HTR-8/SVneo (cell line): ENCODE measurements at places on chromosomes 6 and 20.

DNA sequence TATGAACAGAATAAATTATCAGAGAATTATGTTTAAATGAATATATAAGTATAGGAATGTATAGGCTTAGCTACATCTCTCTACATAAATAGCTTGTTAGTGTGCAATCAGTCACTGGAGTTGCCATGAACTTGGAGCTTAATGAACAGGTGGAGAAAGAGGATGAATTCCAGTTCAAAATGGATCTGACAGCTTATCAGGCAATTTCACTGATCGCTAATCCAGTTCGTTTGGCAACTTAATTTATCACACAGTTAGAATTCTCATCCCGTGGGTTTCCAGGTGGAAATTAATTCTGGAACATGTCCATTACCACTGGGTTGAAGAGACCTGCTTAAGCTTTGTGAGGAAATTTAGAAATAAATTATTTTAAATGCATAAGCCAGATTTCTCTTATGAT lies 118.1 kb downstream of the MACROD2 start:
- no peak for DNase-seq

- DNase-seq = no peak
Observed at GRCh38 chr6:33407132-33407718, 3.6 kb upstream of the PHF1 start.

- DNase-seq = no peak
Observed at GRCh38 chr6:109091314-109092024, 3.2 kb downstream of the SESN1 start.

- DNase-seq = no peak
Observed at GRCh38 chr6:144896871-144897270, 611.7 kb downstream of the UTRN start.

- DNase-seq = no peak
Observed at GRCh38 chr20:25408170-25408547, 686 bp downstream of the GINS1 start.

DNA sequence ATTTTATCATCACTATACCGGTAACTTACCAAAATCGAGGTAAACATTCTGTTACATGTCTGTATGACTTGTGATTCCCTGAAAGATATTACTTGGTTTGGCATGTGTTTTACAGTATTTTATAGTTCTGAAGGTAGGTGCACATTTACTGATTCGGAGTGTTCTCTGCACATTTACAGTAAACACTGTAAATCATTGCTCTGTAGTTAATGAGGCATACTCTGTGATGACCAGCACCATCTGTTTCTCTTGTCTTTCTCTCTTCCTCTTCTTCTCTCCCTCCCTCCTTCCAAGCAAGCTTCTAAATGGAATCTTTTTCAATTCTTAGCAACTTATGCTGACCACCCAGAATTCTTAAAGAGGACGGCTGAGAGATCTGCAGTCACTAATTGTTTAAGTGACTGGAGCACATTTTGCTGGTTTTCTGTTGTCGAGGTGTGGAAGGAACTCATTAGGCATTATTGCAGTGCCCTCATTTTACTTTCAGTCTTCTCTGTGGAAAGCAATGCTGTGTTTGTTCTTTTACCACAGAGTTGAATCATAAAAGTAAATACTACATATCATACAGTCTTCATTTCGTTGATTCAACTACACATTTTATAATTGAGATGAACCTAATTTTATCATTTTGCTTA lies 126.5 kb downstream of the UTRN start:
- no peak for DNase-seq

GRCh38 chr6:170448317-170448716 lies 104.8 kb downstream of the PSMB1 start:
- no peak for DNase-seq

GRCh38 chr6:3389390-3390167 lies 67.3 kb downstream of the SLC22A23 start:
- no peak for DNase-seq
